ENCODE measurements at places on chromosomes 7 and 10. TPM values are rescaled to one million over a fixed set of nuclear protein-coding genes. Genes with fewer than 3 reads are reported as not detected.

- no peak for DNase-seq
These were observed 166.0 kb downstream of the NRG3 start for GRCh38 chr10:82041018-82041417.

DNA sequence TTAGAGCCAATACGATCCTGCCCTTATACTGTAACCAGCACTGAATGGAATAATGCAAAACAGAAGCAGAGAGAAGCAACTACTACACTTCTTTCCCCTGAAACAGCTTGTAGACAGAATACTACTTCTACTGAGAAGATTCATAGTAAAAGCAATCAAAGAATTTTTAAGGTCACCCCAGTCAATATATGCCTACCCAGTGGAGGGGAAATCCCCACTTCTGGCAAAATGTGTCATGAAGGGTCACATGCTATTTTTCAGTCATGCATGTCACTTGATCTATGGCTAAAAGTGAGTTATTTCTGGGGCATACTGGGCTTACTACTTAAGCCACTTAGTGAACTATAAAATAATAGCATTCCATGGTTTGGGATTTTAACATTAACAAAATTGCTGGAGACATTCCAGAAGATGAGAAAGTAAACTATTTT, 25.6 kb downstream of the IRF5 start:
- DNase-seq: no peak

Gene GPR85
- 0.24 TPM for total RNA-seq

DNA sequence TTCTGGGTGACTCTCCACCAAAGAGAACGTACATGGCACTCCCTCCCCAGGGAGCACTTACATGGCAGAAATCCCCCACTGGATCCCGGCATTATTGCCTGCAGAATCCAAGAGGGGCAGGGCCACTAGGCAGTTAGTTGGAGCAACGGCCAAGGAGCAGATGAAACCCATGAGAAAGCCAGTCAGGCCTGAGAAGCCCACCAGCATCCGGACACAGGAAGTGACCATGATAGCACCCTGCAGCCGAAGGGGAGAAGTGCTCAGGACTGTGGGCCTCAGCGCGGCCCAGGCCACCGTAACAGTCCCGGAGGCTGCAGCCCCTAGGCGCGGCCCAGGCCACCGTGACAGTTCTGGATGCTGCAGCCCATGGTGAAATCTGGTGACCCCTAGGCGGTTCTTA, 43.5 kb downstream of the STRA8 start:
- no peak for DNase-seq

Gene SPDYE2
- total RNA-seq: not detected

Gene CYP17A1
- total RNA-seq: not detected

Gene ITGB8
- 12.8 TPM for total RNA-seq

Gene ACSM6
- not detected for total RNA-seq

DNA sequence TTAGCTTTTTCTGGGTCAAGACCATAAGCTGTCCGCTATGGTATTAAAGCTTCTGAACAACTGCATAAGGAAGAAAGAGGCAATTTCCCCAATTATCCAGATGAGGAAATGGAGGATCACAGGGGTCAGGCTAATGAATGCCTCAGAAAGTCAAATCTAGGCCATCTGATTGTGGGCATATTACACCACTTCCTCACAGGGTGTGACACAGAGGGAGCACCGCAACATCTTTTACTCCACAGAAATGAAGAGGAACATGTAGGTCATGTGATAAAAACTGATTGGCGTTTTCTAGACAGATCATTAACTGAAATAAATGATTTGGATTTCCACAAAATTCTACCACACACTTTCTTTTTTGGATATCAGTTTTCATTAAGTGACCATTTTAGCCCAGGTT, 384.4 kb downstream of the PARD3 start:
- no peak for DNase-seq

Gene CLDN3
- total RNA-seq: not detected

All from posterior vena cava (tissue), 2 donors.